ENCODE measurements at places on chromosomes 3 and 15.

GRCh38 chr3:134357914-134358811 is 16.1 kb downstream of the AMOTL2 start:
- DNase-seq: peak; percentile 20

GRCh38 chr3:138923531-138923994 is 23.4 kb downstream of the FOXL2 start:
- DNase-seq: peak; percentile 91

- DNase-seq: no peak
Measured at GRCh38 chr3:36318621-36319200, 61.6 kb upstream of the STAC start.

GRCh38 chr3:138748190-138748589 is 86.5 kb downstream of the PIK3CB start:
- no peak for DNase-seq

DNA sequence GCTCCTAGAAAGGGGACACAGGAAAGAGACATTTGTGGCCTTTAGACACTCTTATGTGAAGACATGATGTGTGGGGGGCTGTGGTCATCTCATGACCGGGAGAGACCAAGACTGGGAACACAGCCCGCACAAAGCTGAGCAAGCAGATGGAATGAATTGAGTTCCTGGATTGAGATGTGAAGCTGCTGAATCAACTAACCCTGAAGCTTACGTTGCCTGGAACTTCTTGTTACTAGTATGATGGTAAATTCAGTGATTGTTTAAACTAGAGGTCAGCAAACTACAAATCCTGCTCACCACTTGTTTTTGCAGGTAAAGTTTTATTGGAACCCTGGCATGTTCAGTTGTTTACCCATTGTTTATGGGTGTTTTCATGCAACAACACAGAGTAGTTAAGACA is 83.4 kb upstream of the BHLHE40 start:
- DNase-seq: no peak

Measured in body of pancreas (tissue), 4 donors.